ENCODE measurements at places on chromosomes 5 and 9.

- no peak for DNase-seq
Observed at GRCh38 chr5:156907667-156908066, 55.4 kb downstream of the TIMD4 start.

- no peak for DNase-seq
Observed at GRCh38 chr5:78109891-78110324, 184.6 kb downstream of the AP3B1 start.

DNA sequence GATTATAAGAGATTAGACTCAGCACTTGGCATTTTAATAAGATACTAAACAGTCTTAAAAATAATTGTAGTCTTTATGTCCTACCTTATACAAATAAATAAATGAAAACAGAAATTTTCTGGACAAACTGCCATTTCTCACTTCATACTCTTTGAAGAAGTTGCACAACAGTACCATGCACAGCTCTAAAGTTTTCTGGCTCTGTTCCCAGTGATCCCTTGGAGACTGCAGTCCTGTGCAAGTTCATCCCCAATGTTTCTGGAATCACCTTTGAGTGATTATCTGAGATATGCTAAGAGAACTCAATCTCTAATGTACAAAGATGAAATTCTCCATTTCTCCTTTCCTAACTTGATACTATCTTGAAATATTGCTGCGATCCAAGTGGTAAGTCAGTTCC is 330.4 kb upstream of the EDIL3 start:
- DNase-seq, result no peak

GRCh38 chr5:154118893-154119336 is 71.6 kb upstream of the GALNT10 start:
- no peak for DNase-seq

- DNase-seq, result peak; percentile 20
Observed at GRCh38 chr5:111278858-111279504, 54.8 kb downstream of the CAMK4 start.

All from iPS DF 19.7 (cell line).